ENCODE measurements at places on chromosomes 7 and 10.

- DNase-seq = no peak
Measured at GRCh38 chr10:51447119-51447518, 252.3 kb downstream of the CSTF2T start.

DNA sequence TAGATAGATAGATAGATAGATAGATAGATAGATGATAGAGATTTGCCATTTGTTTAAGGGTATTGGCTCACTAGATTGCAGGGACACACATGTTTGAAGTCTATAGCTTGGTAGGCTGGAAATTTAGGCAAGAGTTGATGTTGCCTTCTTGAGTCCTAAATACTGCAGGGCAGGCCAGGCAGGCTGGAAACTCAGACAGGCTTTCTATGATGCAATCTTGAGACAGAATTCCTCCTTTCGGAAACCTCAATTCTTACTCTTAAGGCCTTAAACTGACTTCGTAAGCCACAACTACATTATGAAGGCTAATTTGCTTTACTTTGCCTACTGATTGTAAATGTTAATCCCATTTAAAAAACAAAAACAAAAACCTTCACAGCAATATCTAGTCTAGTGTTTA is 322.9 kb upstream of the AKR1E2 start:
- no peak for DNase-seq

- no peak for DNase-seq
Measured at GRCh38 chr7:29639886-29640595, 76.4 kb downstream of the PRR15 start.

DNA sequence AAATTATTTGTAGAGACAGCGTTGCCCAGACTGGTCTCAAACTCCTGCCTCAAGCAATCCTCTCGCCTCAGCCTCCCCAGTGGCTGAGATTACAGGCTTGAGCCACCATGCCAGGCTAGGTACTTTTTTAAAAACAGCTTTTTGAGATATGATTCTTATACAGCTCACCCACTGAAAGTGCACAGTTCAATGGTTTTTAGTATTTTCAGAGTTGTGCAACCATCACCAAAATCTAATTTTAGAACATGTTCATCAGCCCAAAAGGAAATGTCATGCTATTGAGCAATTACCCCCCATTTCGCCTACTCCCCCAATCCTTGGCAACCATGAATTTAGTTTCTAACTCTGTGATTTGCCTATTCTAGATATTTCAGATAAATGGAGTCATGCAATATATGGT is 73.7 kb downstream of the EVX1 start:
- peak; percentile 8 for DNase-seq

DNA sequence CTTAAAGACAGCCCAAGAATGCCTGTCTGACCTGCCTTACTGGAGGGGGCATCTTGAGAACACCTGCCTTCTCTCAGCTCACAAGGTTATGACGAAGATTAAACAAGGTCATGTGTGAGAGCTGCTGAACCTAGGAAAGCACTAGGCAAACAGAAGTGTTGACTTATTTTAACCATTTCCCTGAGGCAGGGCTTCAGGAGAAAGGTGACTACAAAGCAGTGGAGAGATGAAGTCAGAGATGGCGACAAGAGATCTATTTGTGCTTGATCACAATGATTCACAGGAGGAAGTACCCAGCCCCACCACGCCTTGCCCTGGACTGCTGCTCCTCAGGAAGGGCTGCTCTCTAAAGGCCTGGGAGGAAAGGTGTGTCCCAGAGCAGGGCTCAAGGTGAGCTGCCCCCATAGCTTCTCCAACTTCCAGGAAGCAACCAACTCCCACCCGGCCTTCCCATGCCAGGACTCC is 27.8 kb downstream of the STN1 start:
- DNase-seq = no peak

DNA sequence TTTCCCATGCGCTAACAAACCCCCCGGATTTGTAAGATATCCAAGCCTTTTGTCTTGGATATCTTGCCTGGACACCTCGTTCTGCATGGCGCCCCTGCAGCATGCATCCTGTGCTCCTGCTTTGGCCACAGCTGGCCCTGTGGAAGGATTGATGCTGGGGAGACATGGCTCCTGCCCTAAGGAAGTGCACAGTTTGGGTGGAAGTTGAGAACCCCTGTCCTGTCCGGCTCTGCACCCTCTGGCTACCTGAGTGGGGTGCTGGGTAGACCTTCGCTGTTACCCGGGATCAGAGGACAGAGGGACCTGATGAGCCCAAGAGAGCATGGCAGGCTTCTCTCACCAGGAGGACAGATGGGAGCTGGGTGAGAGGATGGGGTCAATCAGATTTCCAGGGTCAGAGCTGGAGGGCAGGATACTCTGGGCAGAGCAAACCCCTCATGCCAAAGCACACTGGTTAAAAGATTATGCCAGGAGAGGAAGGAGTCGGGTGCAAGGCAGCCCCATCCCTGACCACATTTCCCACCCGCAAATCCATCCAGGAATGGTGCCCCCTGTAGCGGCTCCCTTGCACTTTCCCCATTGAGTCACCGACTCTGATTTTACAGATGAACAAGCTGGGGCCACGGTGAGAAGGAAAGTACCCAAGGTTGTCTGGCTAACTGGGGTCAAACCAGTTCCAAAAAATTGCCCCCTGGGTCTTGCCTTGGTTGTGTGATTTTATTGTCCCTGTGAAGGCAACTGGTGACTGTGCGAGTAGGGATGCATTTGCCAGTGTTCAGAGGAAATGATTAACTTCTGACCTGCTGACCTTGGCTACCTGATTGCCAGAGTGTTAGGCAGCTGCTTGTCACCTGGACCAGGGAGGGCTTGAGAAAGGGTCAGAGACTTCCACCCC is 290.1 kb upstream of the ZMIZ1 start:
- no peak for DNase-seq

- no peak for DNase-seq
Measured at GRCh38 chr10:85047170-85047834, 718.9 kb downstream of the CCSER2 start.

DNA sequence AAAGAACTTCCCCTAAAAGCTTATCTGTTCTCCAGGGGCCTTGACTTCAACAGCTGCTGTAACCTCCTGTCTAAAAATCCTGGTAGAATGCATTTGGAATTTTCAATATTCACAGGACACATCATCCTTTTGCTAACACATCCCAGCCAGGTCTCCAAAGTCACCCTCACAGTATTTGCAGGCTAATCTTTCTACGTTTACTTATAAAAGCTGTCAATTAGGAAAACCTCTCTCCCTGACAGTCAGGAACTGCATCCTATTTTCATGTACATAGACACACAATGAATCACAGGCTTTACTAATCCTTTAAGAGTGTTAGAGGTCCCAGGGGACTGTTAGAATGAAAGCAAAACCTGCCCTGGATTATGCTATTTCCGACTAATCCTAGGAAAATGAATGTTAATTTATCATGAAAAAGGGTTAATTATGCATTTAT is 102.2 kb downstream of the GFRA1 start:
- DNase-seq = peak; percentile 52

DNA sequence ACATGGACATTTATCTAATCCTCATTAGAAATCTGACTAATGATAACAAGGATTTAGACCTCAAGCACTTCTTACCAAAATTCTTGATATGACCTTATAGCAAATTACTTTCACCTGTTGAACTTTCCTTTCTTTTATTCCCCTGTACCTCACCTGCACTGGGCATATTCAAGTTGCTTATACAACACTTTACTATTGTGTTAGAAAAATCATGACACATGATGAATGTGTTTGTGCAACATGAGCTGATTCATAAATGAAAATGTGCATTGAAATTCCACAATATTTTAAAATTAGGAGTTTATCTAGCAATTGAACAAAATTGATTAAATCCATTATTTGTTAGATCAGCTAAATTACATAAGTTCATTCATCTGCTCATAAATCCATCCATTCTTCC is 160.6 kb downstream of the CFTR start:
- DNase-seq = no peak

DNA sequence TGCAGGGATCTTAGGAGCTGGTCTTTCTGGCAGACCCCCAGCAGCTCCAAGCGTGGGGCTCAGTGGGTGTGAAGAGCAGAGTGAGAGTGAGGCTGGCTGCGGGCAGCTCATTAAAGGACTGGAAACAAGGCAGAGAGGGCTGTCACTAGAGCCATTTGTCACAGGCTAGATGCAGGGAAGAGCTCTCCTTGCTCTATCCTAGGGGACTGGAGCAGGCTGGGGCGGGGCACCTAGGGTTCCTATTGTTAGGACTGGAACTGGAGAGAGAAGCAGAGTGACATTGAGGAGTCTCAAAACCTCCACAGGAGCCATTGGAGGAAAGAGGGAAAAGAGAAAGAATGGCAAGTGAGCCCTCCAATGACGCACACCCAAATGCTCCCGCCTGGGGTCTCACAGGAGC is 772 bp upstream of the DDC start:
- DNase-seq = no peak

DNA sequence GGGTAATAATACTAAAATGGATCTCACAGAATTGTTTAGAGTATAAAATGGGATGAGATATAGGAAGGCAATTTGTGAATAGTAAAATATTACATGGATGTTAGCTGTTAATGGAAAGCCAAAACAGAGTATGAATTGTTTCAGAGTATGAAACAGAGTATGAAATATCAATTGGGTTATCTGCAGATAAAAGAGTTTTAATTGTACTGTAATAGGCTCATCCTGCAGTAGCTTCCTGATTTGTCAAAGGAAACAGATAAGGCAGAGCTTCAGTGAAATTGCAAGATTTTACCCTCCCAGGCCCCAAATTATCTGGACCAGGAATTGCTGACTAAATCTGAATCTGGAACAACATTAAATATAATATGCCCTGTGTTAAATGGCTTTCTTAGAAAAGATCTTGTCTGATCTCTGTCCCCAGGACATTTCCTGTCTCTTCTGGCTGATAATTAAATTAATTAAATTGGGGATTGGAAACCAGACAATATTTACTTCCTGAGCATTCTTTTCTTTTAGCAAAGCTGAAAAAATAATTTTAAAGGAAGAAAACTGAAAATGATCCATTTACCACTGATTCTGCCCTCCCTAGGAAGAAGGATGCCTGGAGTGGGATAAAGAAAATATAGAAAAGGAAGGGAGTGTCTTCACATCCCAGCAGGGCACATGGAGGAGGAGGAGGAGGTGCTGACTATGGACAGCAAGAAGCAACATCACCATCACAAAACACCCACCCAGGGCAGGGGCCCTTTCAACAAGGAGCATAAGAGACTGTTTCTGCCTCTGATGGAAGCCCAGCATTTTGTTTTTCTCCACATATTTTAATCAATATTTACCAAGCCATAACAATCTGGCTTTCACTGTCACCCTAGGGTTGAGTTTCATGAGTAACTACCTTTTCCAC is 18.5 kb downstream of the PTN start:
- no peak for DNase-seq

DNA sequence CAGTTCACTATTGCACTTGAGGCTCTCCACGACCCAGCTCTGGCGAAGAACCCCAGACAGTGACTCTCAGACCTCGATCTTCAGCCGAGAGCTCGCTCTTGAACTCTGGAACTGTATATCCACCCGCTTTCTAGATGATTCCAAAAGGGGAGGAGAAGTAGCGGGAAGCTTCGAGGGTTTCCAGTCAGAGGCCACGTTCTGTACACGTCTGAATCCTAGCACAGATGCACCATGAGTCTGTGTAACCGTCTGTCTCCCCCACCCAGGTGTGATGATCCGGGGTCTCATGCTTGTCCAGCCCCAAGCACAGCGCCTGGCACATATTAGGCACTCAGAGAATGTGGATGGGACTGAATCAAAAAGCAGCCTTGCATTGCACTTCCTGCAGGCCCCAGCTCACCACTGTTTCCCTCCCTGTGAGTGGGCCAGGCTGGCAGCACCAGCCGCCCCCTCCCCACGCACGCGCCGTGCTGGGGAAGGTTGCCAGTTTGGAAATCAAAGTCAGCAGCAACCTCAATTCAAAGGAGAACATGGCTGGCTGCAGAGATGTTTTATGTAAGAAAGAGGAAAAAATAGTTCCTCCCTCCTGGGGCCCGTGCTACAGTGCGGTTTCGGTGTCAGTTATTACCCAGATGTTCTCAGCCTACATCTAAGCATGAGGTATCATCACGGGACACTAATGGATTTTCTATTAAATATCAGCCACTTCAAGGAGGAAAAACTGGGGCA is 5.7 kb downstream of the GRID2IP start:
- no peak for DNase-seq

DNA sequence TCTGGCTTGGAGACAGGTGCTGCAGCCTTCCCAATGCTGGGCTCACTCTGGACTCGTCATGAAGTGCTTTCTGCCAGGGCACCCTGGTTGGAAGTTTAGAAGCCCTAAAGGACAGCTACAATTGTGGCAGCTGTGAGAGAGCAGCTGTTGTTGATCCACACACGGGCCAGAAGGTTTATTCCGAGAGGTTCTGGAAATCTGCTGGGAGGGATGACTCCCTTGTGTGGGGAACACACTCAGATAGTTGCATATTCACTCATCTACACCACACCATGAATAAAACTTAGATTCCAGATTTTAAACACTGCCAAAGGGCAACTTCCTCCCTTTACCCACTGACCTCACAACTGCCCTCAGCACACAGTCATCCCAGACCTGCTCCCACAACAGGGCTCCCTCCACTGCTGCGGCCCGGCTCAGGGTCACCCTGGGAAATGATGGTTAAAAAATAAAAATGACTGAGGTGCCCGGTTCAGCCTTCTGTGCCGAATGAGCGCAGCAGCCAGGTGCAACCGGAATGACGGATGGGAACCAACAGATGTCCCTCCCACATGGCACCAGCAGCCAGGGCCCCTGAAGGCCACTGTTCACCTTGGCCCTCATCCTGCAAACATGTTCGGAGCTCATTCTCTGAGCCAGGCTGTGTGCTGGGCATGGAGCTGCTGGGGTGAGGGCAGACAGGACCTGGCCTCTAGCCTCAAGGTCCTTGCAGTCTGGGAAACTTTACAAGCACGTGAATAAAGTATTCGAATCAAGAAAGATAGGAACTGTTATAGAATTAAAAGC is 40.2 kb downstream of the ASB13 start:
- no peak for DNase-seq

- no peak for DNase-seq
Measured at GRCh38 chr10:116765648-116766081, 23.3 kb upstream of the HSPA12A start.

DNA sequence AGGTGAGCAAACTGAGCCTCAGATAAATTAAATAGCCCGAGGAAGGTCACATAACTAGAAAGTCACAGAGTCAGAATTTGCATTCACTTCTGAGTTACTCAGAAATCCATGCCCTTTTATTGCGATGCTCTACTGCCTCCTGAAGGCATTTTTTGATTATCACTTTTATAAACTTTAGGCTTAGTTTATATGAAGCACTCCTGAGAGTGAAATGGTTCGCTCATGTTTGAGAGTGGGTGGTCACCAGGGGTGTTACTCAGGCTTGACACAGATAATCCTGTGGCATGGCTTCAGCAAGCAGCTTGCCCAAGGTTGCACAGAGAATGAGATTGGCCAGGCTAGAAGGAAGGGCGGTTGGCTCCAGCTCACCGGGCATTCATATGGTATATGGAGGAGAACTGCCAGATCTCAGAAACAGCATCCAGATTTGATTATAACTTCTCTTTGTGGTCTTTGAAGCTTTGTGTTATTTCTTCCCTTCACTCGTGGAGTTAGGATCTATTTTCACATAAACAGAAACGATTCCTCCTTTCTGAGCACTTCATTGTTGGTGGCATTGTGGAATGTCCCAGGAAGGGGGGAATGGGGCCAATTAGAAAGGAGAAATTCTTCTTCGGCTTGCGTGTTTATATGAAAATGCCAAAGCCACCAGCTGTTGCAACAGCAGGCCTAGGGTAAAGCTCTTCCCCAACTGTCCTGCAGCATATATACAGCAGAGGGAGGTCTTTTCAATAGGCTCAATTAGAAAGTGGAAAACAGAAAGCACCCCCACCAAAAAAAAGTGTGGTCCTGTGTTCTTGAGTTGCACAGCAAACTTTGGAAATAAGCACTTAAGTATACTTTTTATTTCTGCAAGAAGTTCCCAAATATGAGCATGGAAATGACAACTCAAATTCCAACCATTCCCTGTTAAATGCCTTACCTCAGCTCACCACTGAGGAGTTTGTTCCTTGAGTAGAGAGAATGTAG is 628.8 kb downstream of the SUGCT start:
- peak; percentile 64 for DNase-seq

All from GM04503 (cell line).